Activated CD4-positive, alpha-beta T cell treated with anti-CD3 and anti-CD28 coated beads, Interleukin-2, amount 10 ng/mL, durations not matched to agents 7 days and 5 days (primary cell): ENCODE measurements at places on chromosomes 13 and 19.

GRCh38 chr13:54614726-54615125 lies 1586.1 kb downstream of the OLFM4 start:
- DNase-seq = no peak

DNA sequence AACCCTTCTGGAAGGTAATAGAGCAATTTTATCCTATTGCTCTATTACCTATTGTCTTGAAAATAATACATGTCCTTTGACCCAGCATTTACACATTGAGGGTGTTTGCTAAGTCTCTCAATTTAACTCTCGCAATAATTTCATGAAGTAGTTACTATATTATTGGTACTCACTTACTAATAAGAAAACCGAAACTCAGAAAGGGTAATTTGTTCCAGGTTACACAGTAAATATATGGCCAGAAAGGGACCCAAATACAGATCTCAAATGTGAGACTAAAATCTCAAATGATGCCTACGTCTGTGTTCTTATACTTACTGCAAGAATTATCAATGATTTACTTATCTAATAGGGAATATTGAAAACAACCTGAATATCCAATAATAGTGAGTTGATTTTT lies 29.7 kb upstream of the FAM216B start:
- no peak for DNase-seq

GRCh38 chr19:8585894-8586750 lies 8.9 kb upstream of the MYO1F start:
- DNase-seq = peak; percentile 70

- no peak for DNase-seq
These were observed 305.1 kb upstream of the SLC10A2 start for GRCh38 chr13:103371271-103371670.

GRCh38 chr19:16586991-16587832 lies 15.0 kb upstream of the SLC35E1 start:
- peak; percentile 72 for DNase-seq

- no peak for DNase-seq
These were observed 24.3 kb downstream of the PEPD start for GRCh38 chr19:33497131-33497777.

GRCh38 chr19:13366529-13367143 lies 139.6 kb downstream of the CACNA1A start:
- no peak for DNase-seq

GRCh38 chr13:40428354-40428753 lies 238.1 kb downstream of the FOXO1 start:
- DNase-seq = no peak

GRCh38 chr19:13707915-13708314 lies 56.4 kb upstream of the MRI1 start:
- DNase-seq = no peak

DNA sequence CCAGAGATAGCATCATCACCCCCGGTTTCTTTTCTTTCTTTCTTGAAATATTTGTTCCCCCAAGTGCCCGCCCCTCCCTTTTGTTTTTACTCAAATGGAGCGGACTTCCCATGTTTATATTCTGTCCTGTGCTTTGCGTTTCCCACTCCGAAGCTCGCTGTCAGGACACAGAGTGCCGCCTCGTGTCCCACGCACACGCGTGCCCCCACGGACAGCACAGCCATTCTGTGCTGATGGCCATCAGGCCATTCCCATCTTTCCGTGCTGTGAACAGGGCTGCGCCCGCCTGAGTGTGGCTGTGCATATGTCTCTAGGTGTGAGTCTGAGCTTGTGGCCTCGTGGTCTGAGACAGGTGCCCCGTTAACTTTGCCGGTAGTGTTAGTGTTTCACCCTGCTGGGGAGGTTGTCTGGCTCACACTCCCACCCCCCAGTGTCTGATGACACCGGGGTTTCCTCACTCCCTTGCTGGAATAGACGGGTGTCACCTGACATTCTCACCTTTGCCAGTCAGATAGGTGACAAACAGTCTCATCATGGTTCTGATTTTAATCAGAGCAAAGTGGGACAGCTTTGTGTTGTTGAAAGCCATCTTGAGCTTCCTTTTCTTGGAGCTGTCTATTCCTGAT lies 6.9 kb downstream of the PAK4 start:
- DNase-seq = no peak

DNA sequence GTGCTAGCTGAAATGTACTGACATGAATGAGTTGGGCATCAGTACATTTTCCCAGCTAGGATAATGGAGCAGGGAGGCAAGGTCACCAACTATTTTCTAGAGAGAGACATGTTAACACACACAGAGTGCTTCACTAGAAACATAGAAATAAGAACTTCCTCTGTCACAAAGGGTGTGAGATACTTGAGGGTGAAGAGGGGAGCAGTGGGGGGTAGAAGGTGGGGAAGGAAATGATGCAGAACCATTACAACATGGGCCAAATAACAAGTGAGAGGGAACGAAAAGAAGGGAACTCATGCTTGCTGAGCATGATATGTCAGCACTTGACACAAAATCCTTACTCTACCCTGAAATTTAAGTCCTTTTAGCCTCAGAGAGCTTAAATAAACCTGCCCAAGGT lies 87.8 kb upstream of the RFC3 start:
- DNase-seq = no peak

- no peak for DNase-seq
These were observed 10.6 kb upstream of the HIPK4 start for GRCh38 chr19:40400559-40400958.
